ENCODE measurements at places on chromosomes 13 and 19.

- DNase-seq: no peak
Measured at GRCh38 chr13:43894438-43894837, 14.7 kb downstream of the LACC1 start.

DNA sequence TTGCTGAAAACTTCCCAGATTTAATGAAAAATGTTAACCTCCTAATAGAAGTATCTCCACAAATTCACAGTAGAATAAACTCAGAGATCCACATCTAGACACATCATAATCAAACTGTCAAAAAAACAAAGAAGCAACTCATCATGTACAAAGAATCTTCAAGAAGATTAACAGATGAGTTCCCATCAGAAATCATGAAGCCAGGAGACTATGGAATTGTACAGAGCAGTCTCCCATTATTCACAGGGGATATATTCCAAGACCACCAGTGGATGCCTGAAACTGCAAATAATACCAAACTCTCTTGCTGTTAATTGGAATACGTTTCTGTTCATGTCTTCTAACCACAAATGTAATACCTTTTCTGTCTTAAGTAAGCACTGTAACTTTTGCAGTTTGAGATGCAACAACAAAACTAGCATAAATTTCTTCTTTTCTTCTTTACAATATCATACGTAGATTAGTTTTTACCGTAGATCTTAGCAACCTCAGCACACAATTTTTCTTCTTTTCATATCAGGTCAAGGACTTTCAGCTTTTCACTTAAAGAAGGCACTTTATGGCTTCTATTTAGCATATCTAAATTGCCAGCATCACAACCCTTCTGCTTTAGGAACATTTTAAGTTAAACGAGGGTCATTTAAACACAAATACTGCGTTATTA, 70.3 kb upstream of the MIR17HG start:
- DNase-seq: no peak

- DNase-seq: no peak
Measured at GRCh38 chr13:103236213-103236612, 170.0 kb upstream of the SLC10A2 start.

DNA sequence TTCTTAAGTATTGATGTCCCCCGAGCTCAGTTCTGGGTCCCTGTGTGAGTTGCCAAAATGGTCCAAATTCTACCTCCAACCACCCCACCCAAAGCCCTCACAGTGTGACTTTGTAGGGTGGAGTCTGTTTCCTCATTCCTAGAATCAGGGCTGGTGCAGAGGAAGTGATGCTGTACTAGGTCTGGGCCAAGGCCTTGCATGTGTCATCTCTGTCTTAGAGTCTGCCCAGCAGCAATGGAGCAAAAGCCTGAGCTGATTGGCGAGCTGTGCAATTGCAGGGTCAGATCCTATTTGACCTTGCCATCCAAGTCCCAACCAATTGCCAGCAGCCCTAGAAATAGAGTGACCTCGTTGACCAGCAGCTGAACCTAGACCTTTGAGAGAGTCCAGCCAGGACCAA, 97.0 kb upstream of the ANKRD10 start:
- DNase-seq: no peak

- no peak for DNase-seq
Measured at GRCh38 chr13:73593199-73593765, 534.5 kb downstream of the KLF5 start.

- DNase-seq: no peak
Measured at GRCh38 chr13:54611390-54611789, 1582.8 kb downstream of the OLFM4 start.

- DNase-seq: peak; percentile 74
Measured at GRCh38 chr19:8209462-8210378, 550 bp downstream of the CERS4 start.

- no peak for DNase-seq
Measured at GRCh38 chr13:46473806-46474205, 79.2 kb upstream of the LRCH1 start.

DNA sequence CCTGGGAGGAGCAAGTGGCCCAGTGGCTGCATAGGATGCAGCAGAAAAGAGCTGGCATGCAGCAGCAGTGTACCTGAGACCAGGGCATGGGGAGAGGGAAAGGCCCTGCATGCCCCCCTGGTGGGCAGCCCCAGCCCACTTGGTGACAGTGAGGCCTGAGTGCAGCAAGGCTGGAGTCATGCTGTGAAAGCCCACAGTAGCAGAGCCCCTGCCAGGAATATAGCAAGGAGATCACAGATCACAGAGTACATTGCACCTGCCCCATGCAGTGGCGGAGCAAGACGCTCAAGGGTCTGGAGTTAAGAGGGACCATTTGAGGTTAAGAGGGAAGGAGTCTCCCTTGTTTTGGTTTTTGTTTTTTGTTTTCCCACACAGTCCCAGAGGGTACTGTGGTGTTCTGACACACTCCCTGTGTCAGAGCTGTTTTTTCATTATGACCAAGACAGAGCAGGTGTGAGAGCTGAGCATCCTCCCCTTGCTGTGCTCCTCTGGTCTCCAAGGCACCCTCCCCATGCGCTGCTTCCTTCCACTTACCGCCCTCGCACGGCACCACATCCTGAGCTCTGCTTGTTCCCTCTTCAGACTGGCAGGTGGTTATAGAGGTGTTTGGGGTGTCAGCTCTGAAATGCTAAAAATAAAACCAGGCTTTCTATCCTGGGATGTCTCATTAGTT, 85.0 kb upstream of the UBL3 start:
- peak; percentile 86 for DNase-seq

- peak; percentile 43 for DNase-seq
Measured at GRCh38 chr19:49689133-49690078, at the start of gene ADM5. Gene ADM5, plus strand, starts transcription at chr19:49689594. Its CDS starts 244 bp downstream, at chr19:49689838.

- no peak for DNase-seq
Measured at GRCh38 chr19:34416021-34416545, 11.9 kb downstream of the PDCD2L start.

DNA sequence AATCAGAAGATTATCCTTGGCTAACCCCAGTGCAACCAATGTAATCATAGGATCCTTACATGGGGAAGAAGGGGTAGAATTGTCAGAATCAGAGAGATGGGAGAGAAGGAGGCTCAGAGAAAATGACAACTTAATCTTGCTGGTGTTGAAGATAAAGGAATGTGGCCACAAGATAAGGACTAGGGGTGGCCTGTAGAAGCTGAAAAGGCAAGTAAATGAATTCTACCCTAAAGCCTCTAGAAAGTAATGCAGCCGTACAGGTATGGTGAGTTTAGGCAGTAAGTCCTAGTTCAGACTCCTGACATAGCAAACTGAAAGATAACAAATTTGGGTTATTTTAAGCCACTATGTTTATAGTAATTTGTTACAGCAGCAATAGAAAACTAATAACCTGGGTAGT, 718.5 kb downstream of the SLITRK6 start:
- DNase-seq: no peak

DNA sequence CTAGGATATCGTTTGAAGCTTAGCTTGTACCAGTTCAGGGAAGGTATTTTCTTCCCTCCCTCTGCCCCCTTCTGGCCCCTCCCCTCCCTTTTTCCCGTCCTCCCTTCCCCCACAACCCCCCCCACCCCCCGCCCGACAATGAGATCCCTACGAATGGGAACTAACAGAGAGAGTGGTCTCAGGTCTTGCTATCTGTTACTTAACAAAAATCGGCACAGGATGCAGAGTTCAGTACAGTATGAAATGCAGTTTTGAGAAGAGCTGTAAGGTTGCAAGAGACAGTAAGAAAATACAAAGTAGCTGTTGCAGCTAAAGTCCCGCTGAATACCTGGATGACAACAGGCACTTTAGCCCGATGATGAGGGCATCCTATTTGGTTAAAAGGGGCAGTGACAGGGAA, 3.1 kb upstream of the DACH1 start:
- no peak for DNase-seq

DNA sequence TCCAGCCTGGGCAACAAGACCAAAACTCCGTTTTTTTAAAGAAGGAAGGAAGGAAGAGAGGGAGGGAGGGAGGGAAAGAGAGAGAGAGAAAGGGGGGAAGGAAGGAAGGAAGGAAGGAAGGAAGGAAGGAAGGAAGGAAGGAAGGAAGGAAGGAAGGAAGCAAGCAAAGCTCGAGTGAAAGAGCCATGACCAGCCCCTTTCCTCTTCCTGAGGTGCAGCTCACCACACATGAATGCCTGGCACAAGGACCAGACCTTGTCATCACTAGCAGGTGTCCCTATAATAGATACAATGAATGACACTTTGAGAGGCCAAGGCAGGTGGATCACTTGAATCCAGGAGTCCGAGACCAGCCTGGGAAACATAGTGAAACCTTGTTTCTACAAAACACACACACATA, 31.0 kb downstream of the SPRY2 start:
- DNase-seq: no peak

Measured in stimulated activated CD4-positive, alpha-beta T cell treated with anti-CD3 and anti-CD28 coated beads, Interleukin-1b, Interleukin-23, amount 100 ng/mL, for 48 hours (primary cell).